ENCODE measurements at places on chromosomes 7 and 10.

DNA sequence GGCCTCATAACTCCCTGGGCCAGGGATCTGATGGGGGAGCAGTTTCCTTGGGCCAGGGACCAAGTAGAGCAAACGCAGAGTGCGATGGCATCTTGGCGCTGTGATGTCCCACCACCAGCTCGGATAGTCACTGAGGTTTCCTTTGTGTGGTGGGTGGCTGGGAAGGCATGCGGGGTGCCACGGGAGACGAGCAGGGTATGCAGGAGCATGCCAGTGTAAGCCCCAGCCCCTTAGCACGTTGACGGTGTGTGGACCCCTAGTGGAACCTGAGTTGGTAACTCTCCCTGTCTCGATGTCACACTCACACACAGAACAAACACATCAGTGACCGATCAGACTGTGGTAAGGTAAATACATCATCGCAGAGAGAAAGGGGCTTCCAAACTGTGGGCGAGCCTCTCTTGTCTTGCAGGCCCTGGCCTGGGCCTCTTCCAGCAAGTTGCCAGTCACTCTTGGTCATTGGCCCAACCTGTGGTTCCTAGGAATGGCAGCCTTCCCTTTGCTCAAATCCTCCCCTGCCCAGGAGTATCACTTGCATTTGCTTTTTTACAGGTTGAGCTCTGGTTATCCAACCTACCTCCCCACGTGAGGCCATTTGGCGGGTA, 231.6 kb upstream of the GPR26 start:
- DNase-seq: no peak

- DNase-seq: no peak
Measured at GRCh38 chr7:92987538-92987937, 130.2 kb downstream of the SAMD9 start.

DNA sequence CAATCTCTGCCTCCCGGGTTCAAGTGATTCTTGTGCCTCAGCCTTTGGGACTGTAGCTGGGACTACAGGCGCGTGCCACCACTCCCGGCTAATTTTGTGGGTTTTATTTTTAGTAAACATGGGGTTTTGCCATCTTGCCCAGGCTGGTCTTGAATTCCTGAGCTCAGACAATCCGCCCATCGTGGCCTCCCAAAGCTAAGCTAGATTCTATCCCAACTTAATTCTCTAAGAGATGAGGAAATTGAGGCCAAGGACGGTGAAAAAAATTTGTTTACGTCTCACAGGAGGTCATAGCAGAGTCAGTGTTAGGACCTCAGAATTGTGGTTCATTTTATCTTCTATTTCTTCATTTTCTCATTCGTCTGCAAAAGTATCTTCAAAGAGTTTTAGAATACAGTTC, 6.1 kb downstream of the CCAR1 start:
- DNase-seq: no peak

DNA sequence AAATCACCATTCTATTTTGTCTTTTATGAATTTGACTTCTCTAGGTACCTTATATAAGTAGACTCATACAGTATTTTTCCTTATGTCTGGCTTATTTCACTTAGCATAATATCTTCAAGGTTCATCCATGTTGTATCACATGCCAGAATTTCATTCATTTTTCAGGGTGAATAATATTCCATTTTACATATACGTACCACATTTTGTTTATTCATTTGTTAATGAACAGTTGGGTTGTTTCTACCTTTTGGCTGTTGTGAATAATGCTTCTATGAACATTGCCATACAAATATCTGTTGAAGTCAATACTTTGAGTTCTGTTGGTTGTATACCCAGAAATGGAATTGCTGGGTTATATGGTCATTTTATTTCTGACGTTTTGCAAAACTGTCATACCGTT, 20.7 kb downstream of the AHCYL2 start:
- DNase-seq: no peak

All from suprapubic skin (tissue), 4 donors.